ENCODE measurements at places on chromosomes 4 and X.

DNA sequence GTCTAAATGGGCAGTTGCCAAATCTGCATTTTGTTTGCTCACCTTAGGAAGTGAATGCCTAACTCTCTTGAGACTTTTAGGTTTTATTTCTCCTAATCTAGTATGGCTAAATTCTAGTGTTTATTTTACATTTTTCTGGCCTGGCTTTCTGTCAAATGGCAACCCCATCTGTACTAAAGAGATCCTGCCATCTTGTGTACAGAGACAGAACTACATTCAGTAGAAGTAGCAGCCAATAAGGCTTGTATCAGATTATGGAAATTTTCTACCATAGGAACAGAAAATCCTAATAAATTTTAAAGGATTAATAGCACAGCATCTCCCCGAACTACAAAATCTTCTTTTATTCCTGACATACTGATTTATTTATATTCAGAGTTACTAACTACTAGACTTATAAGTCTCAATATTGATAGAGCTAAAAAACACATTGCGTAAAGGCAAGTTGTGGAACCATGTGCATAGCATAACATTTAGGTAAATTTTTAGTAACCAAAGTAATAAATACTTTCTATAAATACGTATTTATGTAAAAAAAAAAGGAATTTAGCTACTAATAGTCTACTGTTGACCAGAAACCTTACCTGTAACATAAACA lies 45.5 kb downstream of the TMEM144 start:
- no peak for DNase-seq

- DNase-seq = no peak
Observed at GRCh38 chr4:140856621-140857062, 100.5 kb upstream of the TBC1D9 start.

GRCh38 chr4:15935504-15936402 lies 2.8 kb downstream of the FGFBP1 start:
- DNase-seq = no peak

GRCh38 chrX:40897718-40898270 lies 162.5 kb upstream of the MED14 start:
- DNase-seq = no peak

GRCh38 chr4:6199422-6199921 lies 877 bp downstream of the JAKMIP1 start:
- DNase-seq = no peak

GRCh38 chr4:88382621-88383020 lies 4.0 kb downstream of the HERC6 start:
- DNase-seq = no peak

DNA sequence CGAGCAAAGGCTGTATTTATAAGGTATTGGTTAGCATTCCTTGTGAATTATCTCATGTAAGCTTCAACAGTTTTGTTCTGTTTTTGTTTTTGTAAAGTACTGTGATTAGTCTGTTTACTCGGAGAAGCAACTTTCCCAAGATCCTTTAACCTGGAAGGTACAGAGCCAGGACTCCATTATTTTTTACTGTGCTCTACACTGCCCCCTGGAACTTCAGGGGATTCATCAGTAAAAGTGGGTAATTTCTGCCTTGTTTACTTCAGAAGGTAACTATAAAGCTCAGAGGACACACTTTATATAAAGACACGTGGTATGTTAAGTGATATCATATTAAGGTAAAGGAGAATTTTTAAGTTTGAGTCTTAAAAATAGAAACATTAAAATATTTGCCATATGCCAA lies 124.9 kb downstream of the IQCM start:
- DNase-seq = no peak

DNA sequence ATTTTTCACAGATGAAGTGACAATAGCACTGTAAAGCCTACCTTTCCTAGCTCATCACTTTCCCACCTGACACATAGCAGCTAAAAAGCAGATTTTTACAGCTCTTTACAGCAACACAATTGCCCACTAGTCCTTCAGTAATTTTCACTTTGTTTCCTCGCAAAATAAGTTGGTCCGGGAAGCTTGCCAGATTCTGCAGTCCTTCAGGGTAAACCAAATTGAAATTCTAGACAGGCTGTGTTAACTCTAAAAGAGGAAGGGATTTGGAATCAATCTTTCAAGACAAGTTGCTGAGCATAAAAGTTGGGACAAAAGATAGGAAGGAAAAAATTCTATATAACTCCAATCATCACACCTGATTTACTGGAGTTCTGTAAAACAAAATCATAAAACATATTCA lies 8.7 kb downstream of the C1QTNF7 start:
- DNase-seq = no peak

DNA sequence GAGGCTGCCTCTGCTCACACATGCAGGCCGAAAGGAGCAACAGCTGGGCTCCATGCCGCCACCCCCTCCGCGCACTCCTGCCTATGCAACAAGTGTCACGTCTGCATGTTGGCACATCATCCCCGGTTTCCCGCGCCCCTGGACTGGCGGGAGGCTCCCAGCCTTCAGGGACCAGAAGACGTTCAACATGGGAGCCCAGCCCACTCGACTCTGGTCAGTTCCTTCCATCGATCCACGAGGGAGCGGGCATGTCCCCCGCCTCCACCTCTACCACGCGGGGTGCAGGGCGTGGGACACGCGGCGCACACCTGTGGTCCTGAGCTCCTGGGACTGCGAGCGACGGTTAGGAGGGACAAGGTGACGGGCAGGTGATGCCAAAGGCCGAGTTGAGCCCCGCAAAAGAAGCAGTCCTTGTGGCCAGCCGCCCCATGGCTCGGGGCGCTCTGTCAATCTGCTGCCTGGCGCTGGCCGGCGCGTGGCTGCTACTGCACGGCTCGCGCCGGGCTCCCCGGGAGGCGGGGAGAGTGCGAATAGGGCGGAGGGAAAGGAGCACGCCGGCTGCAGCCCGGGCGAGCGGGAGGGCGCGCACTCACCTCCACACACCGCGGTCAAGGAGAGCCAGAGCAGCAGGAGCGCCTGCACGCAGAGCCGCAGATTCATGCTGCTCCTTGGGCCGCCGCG lies 645 bp downstream of the APLN start:
- DNase-seq = no peak

- DNase-seq = no peak
Observed at GRCh38 chrX:126825566-126826193, 6.2 kb downstream of the PRR32 start.

DNA sequence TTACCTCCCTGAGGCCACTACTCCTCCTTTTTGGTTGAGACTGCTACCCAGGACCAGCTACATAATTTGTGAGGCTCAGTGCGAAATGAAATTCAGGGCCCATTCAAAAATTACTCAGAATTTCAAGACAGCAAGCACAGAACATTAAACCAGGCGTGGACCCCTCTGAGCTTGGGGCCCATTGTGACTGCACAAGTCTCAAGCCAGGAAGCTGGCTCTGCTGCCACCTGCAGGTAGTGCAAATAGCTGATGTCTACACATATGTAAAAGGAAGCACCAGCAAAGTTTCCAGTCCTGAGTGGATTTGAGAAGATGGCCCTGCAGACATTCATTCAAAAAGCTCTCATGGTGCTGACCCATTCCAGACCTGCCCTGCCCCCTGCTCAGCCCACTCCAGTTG lies 213.4 kb upstream of the LNX1 start:
- no peak for DNase-seq

- DNase-seq = no peak
Observed at GRCh38 chrX:11535156-11535919, 130.4 kb downstream of the ARHGAP6 start.

DNA sequence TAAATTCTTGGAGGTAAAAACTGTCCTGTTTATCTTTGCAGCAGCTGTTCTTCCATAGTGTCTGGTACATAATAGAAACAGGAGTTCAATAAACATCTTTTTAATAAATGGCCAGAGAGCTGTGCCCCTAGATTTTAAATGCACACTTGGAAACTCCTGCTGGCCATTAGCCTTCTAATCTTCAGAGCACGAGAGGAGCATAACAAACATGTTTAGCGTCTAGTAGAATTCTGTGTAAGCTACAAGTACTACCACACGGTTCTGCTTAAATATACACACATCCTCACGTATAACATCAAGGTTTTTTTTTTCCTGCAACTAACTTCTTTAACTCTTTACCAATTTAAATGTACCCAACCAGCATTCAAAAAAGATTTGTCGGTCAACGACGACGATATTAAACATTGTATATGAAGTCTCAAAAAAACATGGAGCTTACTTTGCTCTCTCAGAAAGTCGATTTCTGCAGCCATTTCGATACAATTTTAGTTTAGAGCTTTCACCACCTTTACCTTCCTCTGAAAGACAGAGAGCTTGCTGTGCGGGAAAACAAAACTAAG lies 628 bp downstream of the SCLT1 start:
- DNase-seq = no peak

DNA sequence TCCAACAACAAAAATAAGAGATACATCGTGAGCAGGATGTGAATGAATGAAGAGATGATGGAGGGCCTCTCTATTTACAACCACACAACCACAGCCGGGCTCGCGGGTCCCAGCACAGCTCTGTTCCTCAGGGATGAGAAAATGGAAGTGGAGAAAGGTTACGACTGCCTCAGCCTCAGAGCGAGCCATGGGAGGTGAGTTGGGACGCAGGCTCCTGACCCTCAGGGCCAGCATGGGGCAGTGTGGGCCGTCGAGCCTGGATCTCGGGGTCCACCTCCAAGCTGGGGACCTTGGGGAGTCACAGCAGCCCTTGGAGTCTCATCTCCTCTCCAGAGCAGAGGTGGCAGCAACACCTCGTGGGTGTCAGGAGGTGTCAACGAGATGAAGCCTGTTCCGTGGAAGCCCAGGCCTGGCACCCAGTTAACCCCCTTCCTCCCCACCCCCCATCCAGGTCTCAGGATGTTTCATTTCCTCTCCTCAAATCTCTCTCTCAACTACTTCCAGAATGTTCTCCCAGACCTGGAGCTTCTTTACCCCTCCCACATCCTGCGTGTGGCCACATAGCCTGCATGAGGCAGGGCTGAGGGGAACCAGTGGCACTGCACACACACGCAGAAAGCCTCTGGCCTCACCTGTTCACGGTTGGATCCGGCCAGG lies 25.9 kb downstream of the C4orf50 start:
- no peak for DNase-seq

GRCh38 chrX:120429776-120430540 lies 39.1 kb downstream of the LAMP2 start:
- DNase-seq = no peak

DNA sequence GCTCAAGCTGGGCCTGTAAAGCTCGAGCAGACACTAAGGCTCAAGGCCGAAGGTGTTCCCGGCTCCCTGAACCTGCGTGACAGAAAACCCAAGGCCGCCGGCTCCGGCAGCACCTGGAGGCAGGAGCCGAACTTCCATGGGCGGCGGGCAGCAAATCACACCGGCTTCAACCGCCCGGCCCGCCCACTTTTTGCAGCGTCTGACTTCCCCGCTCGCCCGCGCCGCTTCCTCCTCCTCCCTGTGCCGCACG lies 940 bp upstream of the NSD2 start:
- DNase-seq = peak; percentile 76

- no peak for DNase-seq
Observed at GRCh38 chr4:176090115-176090514, 24.5 kb downstream of the WDR17 start.

- no peak for DNase-seq
Observed at GRCh38 chr4:30815685-30816084, 95.5 kb downstream of the PCDH7 start.

DNA sequence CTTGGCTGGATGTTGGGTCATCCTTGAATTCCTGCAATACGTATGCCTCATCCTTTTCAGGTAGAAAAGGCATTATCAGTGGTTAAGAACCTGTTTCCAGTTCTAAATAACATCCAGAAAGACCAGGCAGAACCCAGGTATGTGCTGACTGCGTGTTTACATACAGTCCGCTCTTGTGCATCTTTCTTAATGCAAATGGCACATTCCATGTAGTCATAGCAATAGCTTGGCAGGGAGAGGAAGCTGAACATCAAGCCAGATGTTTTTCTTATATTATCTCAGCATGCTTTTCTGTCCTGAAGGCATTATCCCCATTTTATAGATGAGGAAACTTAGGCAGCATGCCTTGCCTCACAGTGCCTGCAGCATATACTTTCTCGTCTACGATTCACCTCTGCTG lies 2.1 kb downstream of the DCLK2 start:
- no peak for DNase-seq

- DNase-seq = no peak
Observed at GRCh38 chrX:928606-929005, 283.8 kb downstream of the CRLF2 start.

DNA sequence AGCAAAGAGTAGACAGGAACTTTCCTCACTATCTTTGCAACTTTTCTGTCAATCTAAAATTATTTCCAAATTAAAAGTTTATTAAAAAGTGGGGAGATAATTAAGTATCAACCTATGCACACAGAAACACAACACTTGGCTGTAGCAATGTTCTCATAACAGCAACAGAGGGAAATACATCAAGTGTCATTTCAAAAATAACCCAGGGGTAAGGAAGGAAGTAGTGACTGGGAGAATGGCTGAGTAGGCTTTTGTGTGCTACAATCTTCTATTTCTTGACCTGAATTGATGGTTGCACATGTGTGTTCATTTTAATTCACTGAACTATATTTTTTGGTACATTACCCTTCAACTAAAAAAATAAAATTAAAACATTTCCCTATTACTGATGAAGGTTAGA lies 67.5 kb downstream of the ABCG2 start:
- no peak for DNase-seq

- DNase-seq = no peak
Observed at GRCh38 chrX:71974916-71975315, 64.3 kb downstream of the NHSL2 start.

- no peak for DNase-seq
Observed at GRCh38 chrX:6674734-6675133, 139.8 kb upstream of the VCX3A start.

DNA sequence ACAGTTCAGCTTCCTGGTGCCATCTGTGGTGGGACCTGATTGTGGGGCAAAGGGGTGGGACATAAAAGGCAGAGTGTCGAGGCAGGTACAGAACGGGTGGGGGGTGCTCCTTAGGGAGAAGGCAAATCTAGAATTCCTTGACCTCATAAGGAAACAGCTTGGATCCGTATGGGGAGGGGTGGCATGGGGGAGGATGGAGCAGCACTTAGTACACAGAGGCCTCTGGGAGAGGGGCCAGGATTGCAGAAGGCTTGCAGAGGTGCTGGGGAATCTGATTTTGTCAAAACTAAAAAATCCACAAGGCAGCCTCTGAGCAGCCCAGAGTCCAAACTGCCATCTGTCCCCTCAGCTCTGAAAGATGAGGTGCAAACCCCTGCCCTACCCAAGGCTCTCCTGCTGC lies 2.3 kb upstream of the EMD start:
- no peak for DNase-seq

DNA sequence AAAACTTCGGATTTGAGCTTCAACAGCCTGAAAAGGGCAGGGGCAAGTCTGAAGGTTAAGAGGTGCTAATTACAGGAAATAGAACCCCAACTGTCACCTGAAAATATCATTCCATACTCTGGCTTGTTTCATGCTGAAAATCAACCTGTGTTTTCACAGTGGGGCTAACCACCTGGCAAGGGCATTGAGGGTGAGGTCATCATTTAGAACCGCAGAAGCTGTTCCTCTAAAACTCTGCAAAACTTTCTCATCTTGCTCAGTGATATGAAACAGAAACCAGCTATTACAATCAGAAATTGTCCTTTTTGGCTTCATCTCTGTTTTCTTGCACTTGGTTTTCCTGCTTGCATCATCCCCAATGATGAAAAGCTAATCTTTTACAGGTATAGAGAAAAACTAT lies 247.6 kb downstream of the DCLK2 start:
- DNase-seq = no peak

All from stimulated activated CD8-positive, alpha-beta memory T cell treated with anti-CD3 and anti-CD28 coated beads, Interleukin-7, amount 100 ng/mL, for 1 hour (primary cell).